Endothelial cell of umbilical vein (primary cell): ENCODE measurements at places on chromosomes 1 and 21.
A peak's percentile ranks its signal among the peaks of the same experiment; 100 is the strongest.

GRCh38 chr1:75765697-75766355 lies 20.2 kb upstream of the RABGGTB start:
- DNase-seq, result peak; percentile 78

DNA sequence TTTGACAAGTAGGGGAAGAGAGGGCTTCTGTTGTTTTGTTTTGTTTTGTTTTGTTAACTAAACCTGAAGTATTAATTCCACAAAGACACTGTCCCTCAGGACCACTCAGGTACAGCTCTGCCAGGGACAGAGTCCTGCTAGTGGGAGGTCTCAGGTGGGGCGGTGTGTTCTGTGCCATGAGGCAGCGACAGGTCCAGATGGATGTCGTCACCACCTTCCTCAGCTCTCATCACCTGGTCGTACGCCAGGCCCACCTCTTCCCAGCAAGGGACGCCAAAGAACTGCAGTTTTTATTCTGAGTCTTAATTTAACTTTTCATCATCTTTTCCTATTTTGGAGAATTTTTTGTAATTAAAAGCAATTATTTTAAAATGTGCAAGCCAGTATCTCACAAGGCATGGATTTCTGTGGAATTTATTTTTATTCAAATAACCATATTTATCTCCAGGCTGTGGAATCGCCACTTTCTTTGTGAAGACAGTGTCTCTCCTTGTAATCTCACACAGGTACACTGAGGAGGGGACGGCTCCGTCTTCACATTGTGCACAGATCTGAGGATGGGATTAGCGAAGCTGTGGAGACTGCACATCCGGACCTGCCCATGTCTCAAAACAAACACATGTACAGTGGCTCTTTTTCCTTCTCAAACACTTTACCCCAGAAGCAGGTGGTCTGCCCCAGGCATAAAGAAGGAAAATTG lies 62.5 kb downstream of the POFUT2 start:
- DNase-seq, result no peak

DNA sequence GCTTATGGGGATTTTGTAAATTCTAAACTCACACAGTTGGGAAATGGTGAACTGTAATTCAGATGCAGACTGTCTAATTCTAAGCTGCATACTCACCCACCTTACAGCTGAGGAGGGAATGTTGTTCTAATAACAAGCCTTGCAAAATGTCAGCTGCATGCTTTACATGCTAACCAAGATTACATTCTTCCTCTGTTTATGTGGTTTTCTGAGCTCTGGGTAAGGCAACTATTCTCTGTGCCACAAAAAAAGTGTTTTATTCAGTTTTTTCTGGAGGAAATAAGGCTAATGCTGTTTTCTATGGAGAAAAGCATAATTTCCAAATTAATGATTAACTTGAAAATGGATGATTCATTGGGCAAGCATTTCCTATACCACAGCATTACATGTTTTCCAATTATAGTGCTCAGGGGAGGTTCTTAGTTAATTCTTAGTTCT lies 64.9 kb downstream of the RGS13 start:
- peak; percentile 74 for DNase-seq

GRCh38 chr1:205532996-205533735 lies 28.7 kb downstream of the CDK18 start:
- DNase-seq, result no peak

DNA sequence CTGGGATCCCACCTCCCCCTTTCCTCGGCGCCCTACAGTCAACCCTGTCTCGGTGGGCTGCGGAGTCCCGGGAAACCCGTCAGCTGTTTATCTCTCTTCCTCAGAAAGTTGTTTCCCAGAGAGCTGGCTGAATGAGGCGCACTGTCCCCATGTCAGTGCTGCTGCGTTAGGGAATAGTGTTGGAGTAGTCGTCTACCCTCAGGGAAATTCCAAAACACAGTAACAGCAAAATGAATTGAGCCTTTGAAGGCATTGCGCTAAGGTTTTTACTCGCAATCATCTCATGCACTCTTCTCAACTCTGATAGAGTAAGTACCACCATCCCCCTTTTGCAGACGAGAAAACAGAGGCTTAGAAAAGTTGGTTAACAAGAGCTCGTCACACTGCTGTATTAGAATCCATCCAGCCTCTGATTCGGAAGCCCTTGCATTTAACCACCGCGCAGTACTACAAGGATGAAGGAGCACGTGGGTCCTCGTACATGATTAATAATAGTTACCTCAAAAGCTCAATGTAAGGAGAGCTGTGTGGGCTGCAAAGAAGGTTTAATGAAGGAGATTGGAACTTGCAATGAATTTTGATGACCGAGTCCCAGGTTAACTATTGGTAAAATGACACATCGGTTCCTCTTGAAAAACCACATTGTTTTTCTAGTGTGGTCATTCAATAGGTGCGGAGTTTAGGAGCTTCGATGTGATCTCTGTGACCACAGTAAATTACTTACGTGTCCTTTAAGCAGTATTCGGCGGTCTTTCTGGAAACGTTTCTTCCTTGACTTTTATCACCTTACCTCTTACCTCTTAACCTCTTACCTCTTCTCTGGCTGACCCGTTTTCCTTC lies 788 bp upstream of the EDEM3 start:
- no peak for DNase-seq

DNA sequence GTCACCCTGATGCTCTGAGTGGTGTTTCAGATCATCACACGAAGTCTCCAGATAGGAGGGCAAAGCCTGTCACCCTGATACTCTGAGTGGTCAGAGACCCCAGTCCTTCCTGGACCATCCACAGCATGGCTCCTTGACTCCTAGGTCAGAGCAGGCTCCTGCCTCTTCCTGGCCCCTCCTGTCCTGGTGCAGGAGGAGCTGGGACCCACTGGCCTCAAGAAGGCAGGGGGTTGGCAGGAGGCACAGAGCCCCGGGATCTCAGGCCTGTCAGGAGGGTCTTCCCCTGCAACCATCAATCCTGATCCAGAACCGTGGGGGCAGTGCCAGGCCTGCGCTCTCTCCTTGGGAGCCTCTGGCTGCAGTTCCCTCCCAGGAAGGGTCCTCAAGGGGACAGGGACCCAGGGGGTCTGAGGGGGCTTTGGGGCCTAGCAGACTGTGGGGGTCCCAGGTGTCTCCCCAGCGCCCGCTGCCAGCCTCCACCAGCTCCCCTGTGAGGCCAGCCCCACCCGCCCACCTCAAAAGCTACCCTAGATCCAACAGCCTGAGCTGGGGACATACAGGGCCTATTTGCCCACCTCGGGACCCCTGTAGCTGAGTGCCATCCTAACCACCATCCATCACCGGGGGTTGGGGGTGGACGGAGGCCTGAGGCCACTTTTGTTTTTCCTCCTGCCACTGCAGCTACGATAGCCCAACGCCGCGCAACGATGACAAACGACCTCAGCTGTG lies 27.5 kb downstream of the COL6A1 start:
- DNase-seq, result no peak

- no peak for DNase-seq
Measured at GRCh38 chr1:30466610-30467009, 256.8 kb downstream of the MATN1 start.

DNA sequence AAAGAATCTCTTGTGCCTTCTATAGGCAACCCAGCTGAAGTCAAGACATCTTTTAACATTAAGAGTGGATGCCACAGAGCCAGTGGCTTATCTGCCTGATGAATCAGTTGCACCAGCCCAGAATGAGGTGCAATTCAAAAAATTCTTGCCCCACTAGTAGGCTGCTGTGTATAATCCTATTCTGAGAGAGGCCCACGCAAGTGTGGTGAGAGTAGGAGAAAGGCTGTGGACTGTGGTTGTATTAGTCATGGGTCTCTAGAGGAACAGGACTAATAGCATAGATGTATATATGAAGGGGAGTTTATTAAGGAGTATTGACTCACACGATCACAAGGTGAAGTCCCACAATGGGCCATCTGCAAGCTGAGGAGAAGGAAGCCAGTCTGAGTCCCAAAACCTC lies 216.4 kb downstream of the LTN1 start:
- no peak for DNase-seq

- DNase-seq, result no peak
Measured at GRCh38 chr1:68868606-68869005, 371.7 kb upstream of the DEPDC1 start.

- DNase-seq, result no peak
Measured at GRCh38 chr21:26888931-26889330, 43.7 kb upstream of the ADAMTS1 start.

DNA sequence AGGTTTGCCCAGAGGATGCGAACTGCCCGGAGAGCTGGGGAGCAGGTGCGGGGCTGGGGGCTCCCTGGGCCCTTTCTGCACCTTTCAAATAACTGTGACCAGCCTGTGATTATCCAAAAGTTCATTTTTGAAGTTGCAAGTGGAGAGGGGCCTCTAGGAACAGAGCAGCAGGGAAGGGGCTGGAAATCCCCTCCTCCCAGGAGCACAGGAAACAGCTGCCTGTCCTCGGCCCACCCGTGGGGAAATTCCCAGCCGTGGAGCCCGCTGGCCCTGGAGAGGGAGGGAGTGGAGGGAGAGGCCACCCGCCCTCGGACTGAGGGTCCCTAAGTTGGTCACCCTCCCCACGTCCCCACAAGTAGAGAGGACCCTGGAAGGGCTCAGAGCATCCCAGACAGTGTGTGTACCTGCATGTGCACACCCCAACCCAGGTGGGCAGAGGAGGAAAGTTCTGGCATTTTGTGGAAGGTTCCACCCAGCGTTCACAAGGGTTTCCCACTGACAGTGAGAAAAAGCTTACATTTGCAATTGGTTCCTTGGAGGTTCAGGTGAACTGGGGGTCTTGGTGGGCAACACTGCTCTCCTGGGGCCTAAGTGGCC lies 1.2 kb upstream of the TNFRSF4 start:
- DNase-seq, result peak; percentile 29

- DNase-seq, result no peak
Measured at GRCh38 chr21:45930231-45930760, 51.3 kb upstream of the COL6A1 start.

- DNase-seq, result no peak
Measured at GRCh38 chr1:81379430-81379829, 421.3 kb upstream of the ADGRL2 start.

DNA sequence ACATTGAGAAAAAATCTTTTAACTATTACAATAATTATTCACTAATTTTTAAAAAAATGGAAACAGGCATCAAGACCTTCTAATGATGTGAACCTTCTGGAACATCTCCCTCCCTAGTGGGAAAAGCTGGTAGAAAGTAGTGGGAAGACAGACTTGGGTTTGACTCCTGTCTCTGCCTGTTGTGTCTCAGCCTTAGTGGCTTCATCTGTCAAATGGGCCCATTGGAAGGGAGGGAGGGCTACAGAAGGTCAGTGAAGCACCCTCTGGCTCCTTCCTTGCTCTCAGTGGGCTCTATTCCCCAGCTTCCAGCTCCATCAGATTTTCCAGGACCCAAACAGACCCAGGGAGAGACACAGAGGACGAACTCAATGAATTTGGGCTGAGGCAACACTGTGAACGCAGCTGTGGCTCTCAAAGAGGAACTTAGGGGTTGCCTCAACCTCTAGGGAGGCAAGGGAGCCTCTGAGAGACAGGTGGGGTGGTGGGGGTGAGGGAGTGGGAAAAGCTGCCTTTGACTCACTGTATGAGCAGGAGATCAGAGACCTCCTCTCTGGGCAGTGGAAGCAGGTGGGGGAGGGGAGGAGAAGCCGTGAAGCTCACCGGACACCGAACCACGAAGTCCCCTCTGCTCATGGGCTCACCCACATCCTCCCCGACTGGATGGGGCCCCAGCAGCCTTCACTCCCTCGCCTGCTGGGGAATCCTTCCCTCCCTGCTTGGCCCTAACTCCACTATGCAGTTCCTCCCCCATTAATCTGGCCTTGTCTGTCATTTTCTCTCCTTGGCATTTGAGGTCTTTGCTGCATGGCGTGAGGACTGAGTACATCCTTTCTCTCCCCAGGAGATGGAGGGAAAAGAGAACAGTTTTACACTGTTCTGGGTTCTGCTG lies 4.5 kb downstream of the CNR2 start:
- no peak for DNase-seq

GRCh38 chr1:182181167-182181572 lies 119.7 kb upstream of the ZNF648 start:
- no peak for DNase-seq

DNA sequence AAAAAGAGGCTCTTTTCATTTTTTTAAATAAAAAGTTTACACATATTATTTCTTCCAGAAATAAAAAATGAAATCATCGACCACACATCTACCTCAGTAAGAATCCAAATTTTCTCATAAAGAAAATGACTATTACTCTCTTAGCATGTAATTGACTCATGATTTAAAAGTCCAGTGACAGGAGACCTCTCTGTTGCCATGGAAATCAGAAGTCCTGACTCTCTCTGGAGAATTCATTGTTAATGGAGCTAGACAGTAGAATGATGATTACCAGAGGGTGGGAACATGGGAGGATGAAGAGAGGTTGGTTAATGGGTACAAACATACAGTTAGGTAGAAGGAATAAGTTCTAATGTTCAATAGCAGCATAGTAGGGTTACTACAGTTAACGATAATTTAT lies 5.0 kb upstream of the CLCA4 start:
- DNase-seq, result no peak

DNA sequence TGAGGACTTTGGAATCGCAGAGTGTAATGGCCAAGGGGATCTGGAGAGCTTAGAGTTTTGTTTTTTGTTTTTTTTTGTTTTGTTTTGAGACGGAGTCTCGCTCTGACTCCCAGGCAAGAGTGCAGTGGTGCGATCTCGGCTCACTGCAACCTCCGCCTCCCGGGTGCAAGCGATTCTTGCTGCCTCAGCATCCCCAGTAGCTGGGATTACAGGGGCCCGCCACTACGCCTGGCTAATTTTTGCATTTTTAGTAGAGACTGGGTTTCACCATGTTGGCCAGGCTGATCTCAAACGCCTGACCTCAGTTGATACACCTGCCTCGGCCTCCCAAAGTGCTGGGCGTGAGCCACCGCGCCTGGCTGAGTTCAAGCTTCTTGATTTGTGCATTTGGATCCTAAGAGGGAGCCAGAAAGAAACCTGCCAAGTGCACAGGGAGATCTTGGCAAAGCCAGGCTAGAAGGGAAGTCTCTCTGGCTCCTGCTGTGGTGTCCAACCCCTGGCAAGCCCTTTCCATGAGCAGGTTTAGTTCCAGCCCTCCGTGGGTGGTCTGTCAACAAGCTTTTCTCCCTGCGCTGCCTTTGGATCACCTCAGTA lies 852 bp downstream of the FAAH start:
- DNase-seq, result no peak

DNA sequence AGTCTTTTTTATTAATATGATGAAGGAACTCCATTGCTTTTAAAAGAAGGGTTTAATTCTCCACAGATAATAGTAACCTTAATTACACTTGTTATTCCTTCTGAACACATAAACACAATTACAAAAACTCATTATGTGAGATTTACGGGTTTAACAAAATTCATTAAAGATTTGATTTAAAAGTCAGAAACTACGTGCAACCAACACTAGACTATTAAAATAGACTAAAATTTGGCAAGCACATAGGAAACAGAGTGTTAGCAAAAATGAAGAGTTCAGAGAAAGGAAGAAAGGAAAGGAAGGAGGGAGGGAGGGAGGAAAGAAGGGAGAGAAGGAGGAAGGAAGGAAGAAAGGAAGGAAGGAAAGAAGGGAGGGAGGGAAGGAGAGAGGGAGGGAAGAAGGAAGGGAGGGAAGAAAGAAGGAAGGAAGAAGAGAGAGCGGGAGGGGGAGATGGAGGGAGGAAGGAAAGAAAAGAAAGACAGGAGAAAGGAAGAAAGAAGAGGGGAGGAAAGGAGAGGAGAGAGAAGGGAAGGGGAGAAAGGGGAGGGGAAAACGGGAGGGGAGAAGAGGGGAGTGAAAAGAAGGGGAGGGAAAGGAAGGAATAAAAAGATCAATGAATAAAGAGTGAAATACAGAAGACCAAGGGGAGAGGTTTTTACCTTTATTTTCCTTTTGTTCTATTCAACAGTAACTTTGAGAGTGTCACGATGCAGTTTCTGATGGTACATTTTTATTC lies 123.4 kb upstream of the LYPLAL1 start:
- no peak for DNase-seq
